ENCODE measurements at places on chromosomes 5 and 9.
A peak's percentile ranks its signal among the peaks of the same experiment; 100 is the strongest.

DNA sequence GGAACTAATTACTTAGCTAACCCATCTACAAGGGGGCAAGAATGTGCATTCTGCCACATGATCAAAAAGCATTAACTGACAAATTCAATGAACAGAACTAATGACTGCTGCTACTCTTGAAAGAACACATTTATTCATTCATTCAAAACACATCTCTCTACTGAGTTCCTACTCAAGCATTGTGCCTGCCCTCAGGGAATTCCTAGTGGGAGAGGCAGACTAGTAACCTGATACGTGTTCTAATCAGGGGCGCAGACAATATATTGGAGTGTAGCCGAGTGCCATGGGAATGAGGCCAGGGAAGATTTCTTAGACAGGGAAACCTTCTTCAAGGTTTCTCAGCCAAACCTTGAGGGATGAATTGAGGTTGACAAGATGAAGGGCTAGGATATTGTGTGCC, 56.7 kb upstream of the PAPPA start:
- DNase-seq: no peak

GRCh38 chr5:2399096-2399495, 352.4 kb downstream of the IRX2 start:
- no peak for DNase-seq

DNA sequence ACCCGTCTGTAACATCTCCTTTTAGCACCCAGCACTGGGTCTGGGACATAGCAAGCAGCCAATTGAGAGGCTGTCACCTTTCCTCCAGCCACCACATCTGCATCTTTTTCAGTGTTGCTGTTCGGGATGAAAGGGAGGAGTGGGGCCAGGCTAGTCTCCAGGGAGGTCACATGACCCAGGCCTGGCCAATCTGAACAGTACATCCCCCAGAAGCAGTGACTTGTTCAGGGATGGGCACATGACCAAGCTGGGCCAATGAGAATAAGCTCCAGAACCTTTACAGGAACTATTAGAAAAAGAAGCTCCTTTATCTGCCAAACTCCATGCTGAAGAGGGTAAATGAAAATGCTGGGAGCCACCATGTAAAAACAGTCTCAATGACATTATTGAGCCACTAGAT, 359.0 kb downstream of the SLIT3 start:
- no peak for DNase-seq

DNA sequence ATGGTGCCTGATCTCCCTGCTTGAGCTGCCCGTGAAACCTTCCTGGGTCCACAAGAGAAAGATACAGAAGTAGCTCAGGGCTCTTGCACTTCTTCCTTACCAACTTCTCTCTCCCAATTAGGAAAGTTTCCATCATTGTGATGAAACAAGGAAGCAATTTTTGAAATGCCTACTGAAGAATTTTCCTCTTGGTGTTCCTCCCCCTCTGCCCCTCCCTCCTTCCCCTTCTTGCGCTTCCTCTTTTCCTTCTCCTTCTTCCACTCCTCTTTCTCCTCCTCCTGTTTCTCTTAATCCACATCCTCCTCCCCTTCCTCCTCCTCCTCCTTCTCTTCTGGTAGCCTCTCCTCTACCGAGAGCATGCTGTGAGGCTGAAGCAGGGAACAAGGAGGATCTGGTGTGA, 36.3 kb upstream of the OTULINL start:
- no peak for DNase-seq

GRCh38 chr5:159322180-159322579, 8.1 kb downstream of the IL12B start:
- no peak for DNase-seq

GRCh38 chr5:153224651-153225050, 265.8 kb upstream of the GRIA1 start:
- DNase-seq: no peak

DNA sequence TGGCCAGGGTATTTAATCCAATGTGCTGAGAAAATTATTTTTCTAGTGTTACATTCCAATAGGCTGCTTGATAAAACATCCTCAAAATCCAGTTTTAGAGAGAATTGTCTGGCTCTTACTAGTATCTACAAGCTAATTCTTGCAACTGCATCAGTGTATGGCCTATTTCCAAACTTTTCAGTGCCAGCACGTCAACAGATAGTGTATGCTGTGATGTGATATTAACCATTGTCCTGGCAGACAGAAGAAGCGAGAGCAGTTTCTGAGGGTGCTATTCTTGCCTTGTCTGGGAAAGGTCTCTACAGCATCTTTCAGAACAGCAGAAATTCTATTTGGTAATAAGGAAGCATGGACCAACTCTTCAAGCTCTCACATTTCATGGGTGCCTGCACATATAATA, 174.2 kb upstream of the CDH12 start:
- no peak for DNase-seq

DNA sequence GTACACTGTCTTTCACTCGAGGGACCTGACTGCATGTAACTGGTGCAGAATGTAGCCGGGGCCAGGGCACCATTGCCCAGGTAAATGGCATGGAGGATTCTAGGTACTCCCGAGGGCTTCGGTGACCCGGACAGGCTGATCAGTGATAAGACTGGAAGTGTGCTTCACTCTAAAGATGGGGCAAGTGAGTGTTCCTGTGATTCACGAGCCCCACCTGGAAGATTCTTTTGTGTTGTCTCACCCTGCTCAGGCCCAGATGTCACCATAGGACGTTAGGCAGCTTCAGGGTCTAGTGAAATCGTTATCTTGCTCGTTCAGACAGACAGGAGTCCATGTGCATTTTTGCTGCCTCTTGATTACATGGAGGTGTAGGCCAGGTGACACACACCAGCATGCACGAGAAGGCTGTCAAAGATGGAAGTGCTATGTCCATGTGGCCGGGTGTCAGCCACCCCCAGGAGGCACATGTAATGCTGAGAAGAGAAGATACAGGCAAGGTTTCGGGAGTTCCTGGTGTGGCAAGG, 73.9 kb downstream of the WNK2 start:
- no peak for DNase-seq

GRCh38 chr9:6506571-6506970, 93.6 kb downstream of the UHRF2 start:
- DNase-seq: no peak

- no peak for DNase-seq
Measured at GRCh38 chr5:171149333-171149732, 159.7 kb upstream of the TLX3 start.

DNA sequence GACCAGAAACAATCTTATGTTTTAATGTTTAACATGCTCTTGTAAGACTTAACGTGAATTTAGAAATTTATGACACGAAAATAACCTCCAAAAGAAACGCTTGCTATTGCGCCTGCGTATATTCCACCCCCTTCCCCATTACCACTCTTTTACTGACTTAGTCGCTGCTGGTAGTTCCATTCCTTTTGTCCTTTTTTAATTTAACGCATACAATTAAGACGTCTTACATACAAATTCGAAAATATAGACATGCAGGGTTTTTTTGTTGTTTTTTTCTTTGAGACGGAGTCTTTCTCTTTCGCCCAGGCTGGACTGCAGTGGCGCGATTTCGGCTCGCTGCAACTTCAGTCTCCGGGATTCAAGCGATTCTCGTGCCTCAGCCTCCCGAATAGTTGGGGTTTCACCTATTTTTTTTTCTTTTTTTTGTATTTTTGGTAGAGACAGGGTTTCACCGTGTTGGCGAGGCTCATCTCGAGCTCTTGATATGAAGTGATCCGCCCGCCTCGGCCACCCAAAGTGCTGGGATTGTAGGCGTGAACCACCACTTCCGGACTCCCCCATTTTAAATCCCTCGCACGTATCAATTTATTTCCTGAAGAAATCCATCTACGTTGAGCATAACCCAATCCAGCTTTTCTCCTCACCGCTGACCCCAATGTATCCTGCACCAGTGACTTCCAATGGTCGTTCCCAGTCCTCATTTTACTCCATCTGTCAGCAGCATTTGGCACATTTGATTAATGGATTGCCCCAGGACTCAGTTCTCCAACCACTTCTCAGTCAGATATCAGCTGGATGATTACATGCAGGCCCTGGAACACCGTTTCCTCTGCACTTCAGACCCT, 684 bp upstream of the MED7 start:
- no peak for DNase-seq

- no peak for DNase-seq
Measured at GRCh38 chr9:137604345-137605086, 970 bp upstream of the ARRDC1 start.

- no peak for DNase-seq
Measured at GRCh38 chr5:137320056-137321045, 178.8 kb downstream of the SPOCK1 start.

GRCh38 chr9:96140296-96141127, 161.5 kb downstream of the HSD17B3 start:
- DNase-seq: no peak

DNA sequence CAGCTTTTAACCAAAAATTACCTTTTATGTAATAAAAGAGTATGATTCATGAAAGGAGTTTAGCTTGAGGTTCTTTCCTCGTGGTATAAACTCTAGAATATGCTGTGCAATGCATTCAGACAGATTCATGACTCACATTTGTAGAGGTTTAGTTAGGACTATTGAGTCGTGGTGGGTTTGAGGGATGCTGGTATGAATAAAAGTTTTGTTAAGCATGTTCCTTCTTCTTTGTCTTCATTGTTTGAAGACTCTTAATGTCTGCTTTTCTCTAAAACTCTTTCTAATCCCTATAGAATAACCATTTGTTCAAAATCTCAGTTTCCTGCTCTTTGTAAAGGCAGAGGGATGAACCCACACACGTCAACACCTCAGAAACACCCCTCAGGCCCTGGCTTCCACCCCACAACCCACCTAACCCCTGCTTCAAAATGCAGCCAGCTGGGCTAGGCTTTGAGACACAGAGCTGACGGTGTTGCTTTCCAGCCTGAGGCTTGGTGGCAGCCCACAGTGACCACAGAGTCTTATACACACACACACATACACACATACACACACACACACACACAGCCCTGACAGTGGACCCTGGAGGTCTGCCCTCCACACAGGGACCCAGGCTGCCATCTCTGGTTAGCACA, 69.0 kb upstream of the IRX1 start:
- no peak for DNase-seq

DNA sequence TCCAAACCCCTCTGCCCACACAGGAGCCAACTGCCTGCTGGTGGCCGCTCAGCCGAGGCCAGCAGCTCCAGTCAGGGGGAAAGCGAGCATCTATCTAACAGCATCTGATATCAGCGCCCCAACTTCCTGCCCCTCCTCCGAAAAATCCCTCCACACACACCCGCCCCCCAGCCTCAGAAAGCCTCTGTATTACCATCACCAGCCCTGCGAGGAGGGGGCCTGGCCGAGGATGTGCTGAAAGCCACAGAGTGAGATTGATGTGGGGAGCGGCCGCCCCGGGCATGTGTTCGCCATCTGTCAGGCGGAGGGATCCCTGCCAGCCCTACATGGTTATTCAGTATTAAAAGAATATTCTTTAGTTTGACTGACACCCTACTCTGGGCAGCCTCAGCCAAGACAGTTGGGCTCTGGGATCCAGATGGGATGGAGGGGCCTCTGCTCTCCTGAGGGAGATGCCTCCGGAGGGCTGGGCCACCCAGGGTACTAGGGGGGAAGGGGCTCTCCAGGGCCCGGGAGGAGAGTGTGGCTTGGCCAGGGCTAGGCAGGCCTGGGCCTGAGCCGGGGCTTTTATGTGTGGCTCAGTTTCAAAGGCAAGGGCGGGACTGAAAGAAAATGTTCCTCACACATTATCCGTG, 98.0 kb downstream of the HSD17B3 start:
- DNase-seq: no peak

DNA sequence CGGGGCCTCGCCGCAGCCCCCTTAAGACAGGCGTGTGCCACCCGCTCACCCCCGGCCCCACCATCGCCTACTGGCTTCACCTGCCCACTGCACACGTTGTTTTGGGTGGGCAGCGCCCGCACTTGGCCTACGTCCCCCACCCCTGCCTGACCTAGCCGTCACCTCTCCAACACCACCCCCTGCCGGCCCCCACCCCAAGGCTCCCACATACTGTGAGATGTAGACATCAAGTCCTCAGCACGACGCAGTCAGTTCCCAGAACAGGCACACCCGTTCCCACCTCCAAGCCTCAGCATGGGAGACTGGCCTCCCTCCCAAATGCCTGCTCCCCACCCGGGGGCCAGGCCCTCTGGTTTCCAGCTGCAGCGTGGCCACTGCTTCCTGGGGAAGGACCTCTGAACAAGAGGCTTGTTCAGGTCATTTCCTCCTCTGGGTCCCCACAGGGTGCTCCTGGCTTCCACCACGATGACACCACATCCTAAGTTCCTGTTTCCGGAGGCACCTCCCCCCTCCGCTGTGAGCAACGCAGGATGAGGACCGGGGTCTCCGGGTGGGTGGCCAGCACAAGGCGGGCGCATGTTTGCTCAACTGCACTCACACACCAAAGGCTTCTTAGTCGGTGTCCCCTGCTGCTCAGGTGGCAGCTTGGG, 11.3 kb downstream of the DBN1 start:
- no peak for DNase-seq

GRCh38 chr5:37835380-37835973, 4.4 kb downstream of the GDNF start:
- DNase-seq: no peak

GRCh38 chr5:68245319-68245718, 29.8 kb downstream of the PIK3R1 start:
- DNase-seq: no peak

DNA sequence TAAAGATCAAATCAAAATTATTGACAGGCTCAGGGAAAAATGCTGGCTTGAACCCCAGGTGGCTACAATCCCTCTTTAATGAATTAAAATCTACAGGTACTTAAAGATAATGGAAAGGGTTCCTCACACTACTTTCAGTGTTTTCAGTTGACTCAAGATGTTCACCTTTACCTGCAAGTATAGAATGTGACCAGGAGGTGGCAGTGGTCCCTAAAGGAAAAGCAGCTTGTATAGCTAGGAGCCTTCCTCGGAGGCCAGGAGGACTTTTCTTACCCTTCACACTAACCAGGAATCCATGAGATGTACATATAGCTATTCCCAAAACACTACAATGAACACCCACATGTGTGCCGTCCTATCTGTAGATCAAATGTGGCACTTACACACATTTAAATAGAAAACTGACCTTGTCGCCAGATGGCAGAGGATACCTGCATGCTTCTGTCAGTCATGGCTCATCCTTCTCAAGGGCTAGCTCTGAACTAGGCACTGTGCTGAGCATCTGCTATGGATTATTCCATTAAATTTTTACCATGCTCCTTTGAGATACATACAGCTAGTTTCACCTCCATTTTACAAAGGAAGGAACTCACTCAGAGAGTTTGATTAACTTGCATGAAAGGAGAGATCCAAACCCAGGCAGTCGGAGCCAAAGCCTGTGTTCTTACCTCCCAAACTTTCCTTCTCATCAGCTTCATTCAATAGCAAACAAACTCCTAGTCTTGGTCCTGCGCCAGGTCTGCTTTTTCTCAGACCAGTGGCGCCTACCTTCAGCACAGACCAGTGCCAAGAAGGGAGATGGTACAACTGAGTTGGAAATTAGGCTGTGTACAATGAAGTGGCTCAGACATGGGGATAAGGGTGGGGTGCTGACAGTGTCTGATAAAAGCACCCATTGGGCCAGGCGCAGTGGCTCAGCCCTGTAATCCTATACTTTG, 24.5 kb downstream of the C9orf152 start:
- peak; percentile 24 for DNase-seq

DNA sequence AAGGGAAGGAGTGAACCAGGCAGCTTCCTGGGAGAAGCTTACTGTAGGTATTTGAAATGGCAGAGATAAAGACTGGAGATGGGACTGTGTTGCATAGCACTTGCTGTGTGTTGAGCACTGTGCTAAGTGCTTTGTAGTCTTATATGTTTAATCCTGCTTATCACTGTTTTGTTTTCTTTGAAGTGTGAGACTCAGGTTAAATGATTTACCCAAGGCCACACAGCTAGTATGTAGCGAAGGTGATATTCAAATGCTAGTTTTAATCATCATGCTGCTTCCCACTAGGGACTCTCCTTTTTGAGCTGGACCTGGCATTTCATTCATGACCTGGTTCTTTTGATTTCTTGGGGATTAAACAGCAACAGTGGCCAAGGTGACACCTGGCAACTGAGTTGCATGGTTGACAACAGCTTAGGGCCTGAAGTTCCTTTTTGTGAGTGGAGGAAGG, 35.3 kb upstream of the SPRY4 start:
- no peak for DNase-seq
